ENCODE measurements at places on chromosomes 12 and 14.

- peak; percentile 96 for DNase-seq
Measured at GRCh38 chr12:33587354-33587753, 147.7 kb upstream of the SYT10 start.

- no peak for DNase-seq
Measured at GRCh38 chr12:67498991-67499390, 149.6 kb upstream of the DYRK2 start.

- no peak for DNase-seq
Measured at GRCh38 chr12:72110937-72111650, 161.1 kb upstream of the TRHDE start.

- no peak for DNase-seq
Measured at GRCh38 chr12:50102646-50103309, 1.0 kb upstream of the GPD1 start.

DNA sequence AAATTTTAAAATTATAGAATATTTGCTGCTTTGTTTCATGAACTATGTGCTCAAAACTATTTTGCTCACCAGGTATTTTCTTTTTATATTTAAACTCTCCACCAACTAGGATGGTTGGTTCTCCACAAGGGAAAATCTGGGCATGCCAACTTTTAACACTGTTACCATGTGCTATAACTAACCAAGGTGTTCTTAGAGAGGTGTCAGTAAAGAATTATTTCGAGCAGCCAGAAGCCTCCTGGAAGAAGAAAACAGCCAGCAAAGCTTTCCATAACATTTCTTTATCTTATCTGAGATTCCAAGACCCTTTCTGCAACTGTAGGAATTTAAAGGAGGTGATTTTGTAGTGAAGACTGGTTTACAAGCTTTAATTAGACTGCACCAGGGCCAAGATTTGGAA, 97.3 kb downstream of the PRICKLE1 start:
- DNase-seq = no peak

DNA sequence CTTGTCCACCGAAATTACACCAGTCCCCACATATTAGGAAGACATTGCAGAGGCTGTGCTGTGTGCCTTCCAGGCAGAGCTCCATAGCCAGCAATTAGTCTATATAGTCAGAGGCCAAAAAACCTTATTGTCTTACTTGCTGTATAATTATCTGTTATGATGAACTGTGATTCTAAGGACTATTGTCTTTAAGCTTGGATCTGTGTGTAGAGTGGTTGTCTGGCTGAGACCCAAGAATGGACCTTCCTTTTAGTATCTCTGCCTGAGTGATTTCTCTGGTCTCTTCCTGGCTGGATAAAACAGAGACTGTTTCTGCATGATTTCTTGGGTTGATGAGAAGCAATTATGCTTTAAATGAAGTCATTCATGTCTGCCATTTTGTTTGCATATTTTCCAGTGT, 465.3 kb downstream of the PRKD1 start:
- no peak for DNase-seq

DNA sequence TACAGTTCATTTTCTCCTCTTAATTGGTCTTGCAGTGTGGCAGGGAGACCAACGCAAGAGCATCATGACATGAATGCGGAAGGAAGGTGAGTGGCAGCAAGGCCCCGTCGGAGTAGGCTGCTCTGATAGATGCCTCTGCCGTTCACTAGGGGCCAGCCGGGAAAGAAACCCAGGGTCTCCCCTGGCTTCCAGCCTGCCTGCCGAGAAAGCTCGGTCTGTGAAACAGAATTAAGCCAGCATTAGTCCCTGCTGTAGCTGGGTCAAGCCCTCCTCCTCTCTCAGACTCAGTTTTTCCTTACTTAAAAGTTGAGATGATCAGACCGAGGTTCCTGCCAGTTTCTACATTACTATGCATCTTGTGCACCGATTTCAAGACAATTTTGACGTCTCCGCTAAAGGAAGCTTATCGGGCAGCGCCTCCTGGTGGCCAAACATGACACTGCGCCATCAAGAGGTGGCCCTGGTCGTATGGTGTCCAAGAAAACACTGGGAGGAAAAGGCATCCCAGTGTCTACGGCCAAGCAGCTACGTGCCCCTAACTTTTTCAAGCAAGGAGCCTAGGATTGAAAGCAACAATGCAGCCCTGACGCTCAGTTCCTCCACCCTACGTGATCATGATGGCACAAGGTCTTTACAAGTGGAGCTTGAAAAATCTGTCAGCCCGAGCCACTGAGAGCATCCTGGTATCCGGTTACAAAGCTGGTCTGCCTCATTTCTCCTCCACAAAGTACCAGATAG, 131.6 kb downstream of the KSR2 start:
- peak; percentile 67 for DNase-seq

- no peak for DNase-seq
Measured at GRCh38 chr14:67900231-67900630, 80.7 kb downstream of the RAD51B start.

DNA sequence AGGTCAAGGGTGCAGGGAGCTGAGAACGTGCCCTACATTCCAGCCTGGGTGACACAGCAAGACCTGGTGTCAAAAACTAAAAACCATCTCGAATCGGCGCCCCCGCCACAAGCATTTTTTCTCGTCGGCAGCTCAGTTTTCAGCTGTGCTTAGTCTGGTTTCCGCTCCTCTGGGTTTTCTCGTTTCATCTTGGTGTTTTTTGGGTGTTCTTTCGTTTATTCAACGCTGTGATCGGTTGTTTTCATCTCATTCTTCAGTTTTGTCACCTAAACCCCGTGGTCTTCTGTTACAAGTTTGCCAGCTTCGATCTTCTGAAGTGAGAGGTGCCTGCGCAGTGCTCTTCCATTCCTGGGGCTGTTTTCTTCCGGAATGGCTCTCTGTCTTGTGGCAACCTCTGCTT, 41.4 kb downstream of the NOC4L start:
- DNase-seq = no peak

GRCh38 chr14:68628605-68629310, 164.1 kb downstream of the ZFP36L1 start:
- DNase-seq = no peak

- DNase-seq = no peak
Measured at GRCh38 chr12:79069009-79069408, 204.4 kb downstream of the SYT1 start.

DNA sequence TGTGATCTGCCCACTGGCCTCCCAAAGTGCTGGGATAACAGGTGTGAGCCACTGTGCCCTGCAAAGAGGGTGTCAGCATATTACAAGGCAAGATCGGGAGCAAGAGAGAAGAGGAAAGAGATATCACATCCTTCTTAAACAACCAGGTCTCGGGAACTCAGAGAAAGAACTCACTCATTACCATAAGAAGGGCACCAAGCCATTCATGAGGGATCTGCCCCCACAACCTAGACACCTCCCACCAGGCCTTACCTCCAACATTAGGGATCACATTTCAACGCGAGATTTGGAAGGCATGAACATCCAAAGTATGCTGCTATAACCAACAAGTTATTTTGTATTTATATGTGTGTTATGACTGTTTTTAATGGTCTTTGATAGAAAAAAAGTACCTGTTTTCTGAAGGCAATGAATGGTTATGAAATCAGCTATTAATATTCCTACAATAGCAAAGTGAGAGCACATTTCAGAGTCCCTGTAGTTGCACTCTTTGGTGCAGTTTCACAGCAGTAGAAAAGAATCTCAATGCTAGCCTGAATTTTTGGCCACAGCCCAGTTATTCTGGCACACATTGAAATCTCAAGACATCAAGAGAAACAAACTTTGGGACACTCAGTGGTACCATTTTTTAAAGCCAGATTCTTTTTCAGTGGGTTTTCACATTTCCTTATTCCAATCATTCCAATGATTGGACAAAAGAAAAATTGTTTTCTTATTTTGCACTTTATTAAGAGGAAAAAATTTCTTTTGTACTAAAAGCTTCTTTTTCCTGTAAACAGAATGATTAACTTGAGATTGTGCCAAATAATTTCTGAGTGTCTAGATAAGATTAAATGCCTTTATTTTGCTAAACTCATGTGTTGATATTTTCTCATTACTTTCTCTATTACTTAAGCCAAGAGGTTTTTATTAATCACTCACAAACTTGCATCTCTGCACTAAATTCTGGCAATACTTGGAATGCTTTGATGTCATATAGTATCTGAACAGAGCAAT, 582.6 kb upstream of the ATP2B1 start:
- no peak for DNase-seq

DNA sequence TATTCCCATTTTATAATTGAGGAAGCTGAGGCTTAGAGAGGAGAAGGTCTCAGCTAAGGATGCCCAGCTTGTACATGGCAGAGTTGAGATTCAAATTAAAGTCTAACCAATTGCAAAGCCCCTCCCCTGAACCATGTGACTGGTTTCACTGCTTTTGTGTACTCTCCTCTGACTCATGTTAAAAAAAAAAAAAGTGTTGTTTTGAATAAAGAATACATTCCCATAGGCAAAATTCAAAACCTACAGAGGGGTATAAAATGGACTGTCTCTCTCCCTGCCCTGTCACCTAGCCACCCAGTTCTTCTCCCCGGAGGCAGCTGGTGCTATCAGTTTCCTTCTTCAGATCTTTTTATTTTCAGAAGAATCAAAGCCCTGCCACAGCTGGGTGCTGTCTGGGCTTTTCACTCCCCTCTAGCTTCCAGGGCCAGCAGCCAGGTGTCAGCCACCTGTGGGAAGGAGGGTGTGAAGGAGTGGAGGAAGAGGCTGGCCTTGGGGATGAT, 5.4 kb downstream of the PSMD9 start:
- DNase-seq = peak; percentile 77

GRCh38 chr12:3727877-3728632, 24.9 kb downstream of the CRACR2A start:
- DNase-seq = no peak

DNA sequence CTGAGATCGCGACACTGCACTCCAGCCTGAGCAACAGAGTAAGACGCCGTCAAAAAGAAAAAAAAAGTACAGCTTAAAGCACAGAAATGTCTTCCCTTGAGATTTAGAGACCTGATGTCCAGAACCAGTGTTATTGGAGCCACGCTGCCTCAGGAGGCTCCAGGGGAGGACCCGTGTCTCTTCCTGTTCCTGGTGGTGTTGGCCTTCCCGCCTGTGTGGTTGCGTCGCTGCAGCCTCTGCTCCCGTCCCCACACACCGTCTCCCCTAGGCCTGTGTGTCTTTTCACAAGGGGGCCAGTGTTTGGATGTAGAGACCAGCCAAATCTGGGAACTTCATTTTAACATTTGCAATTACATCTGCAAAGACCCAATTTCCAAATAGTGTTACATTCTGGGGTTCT, 8.6 kb upstream of the FBRSL1 start:
- no peak for DNase-seq

DNA sequence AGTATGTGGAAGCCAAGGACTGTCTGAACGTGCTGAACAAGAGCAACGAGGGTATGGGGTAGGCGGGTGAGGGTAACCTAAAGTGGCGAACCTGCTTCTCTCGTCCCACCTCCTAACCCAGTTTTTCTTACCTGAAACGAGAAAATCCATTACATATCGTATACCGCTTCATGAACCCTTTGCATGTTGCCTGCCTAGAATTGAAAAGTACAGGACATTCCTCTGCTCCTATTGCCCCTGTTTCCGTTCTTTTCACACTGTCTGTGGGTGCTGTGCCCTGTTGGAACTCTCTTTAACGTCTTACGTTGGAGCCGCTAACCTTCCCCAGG, 513 bp downstream of the PFDN5 start:
- DNase-seq = no peak

- DNase-seq = no peak
Measured at GRCh38 chr12:113521708-113522107, 50.0 kb upstream of the LHX5 start.

GRCh38 chr12:76704693-76705092, 59.2 kb upstream of the ZDHHC17 start:
- peak; percentile 72 for DNase-seq

DNA sequence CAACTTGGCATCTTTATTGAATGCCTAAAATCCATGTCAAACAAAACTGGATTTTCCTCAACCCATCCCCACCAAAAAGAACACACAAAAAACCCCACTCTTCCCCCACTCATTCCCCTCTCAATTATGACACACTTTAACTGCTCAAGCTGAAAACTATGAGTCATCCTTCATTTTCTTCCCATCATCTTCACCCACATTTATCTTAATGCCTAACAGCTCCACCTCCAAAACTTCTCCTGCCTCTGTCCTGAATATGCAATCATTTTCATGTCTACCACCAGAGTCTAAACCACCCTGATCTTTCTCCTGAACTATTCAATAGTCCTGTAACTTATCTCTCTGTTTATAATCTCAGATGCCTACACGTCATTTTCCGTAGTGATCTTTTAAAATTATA, 239.7 kb downstream of the BCAT1 start:
- peak; percentile 63 for DNase-seq

DNA sequence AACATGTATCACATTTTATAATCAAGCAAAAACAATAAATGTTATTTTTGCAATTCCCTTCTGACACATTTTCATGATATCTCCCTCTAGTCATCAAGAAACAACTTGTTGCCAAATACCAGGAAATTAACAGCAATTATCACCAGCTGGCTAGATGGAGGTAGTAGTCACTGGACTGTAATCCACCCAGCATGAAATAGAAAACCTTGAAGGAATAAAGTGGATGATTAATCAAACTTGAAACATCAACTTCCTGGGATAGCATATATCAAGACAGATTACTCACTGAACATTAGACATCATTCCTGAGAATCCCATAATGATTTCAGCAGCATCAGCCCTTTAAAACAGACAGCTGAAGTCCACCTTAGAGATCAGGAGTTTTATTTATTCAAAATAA, 259.0 kb downstream of the CCDC59 start:
- DNase-seq = peak; percentile 79

DNA sequence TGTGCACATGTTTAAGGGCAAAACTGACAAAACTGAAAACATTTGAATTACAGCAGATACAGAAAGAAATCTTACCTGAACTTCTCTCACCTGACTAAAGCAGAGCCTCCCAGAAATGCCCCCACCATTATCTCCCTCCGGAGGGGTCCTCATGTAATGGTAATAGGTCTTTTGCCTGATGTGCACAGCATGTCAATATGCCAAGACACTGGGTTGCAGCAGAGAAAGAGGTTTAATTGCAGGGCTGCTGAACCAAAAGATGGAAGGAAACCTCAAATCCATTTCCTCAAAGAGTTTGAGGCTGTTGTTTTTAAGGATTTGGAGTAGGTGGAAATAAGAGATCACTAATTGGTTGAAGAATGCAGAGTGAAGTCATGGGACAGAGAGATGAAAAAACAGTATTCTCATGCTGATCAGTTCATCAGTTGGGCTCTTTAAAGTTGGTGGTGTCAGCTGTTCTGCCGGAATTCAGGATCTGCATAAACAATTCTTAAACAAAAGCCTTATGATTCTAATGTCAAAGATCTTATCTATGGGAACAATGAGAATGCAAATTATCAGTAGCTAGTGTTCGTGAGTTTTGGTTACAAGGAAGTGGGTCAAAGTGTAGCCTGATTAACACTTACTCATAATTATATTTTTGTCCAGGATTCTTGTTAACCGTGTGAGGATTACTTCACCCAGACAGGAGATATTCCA, 18.2 kb downstream of the ANG start:
- no peak for DNase-seq

All from HT1080 (cell line).